ENCODE measurements at places on chromosomes 1 and 21.
A peak's percentile ranks its signal among the peaks of the same experiment; 100 is the strongest.

GRCh38 chr1:65813956-65814355, 21.3 kb downstream of the PDE4B start:
- peak; percentile 4 for DNase-seq

- DNase-seq = no peak
These were observed 3.1 kb downstream of the ACTA1 start for GRCh38 chr1:229430761-229431283.

DNA sequence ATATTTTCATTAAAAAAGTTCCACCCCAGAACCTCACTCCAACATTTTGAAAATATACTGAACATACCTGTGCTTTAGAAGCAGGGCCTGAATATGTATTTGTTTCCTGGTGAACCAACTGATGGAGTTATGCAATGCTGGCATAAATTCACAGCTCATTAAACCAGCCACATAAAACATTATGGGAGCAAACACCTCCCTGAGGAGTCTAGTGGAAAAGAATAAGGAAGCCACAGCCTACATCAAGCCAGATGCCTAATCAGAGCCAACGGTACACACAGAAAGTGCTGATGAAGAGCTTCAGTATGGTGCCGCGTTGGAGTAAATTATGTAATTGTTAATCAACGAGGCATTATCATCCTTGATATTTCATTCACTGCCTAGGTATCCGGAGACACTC, 199.5 kb downstream of the AJAP1 start:
- no peak for DNase-seq

DNA sequence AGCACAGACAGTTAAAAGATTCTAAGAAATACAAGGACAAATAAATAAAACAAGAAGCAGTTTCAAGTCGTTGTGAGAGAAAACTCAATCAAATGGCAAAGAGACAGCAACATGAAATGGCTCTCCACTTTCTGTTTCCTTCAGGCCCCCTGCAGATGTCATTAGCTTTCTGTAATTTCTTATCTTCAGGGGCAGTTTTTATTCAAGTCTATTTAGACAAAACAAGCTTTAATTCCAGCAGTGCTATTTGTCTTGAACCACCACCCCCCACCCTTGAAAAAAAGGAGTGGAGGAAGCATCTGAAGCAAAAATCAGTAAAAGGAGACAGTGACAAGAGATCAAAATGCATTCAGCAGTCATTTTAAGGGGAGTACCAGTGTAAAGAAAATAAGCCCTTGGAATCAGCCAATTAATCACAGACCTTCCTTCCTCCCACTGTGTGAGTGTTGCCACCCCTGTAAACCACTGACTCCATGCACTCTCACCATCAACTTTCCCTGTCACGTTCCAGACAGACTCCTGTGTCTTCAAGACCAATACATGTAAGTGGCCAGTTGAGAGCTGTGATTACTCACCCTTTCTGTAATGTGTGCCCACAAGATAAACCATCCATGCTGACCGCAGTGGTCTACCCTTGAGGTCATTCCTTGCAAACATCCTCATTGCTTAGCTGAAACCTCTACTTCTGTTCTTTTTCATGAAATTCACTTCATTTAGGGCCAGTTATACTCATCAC, 136.1 kb upstream of the HOOK1 start:
- no peak for DNase-seq

GRCh38 chr1:25198663-25199252, 33.5 kb downstream of the SYF2 start:
- DNase-seq = peak; percentile 57
